ENCODE measurements at places on chromosomes 13 and 19.

DNA sequence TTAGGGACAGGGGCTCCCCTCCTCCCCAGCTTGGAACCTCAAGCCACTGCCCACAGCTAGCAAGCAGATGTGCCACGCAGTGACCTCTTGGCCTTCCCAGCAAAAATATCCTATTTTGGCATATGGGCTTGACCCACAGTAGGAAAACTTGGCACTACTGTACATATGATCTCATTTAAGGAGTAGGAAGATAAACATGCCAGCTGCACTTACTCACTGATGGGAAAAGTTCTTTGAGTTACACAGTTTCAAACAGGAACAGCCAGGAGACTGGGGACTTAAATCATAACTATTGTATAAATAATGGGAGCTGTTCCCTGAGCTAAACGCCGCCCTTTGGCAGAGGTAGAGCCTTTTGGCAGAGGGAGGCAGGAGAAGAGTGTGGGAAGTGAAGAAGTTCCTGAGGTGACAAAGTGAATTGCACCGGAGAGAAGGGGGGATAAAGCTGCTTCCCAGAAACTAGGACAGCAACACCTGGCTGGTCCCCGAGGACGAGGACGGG, 6.1 kb downstream of the SACS start:
- DNase-seq: no peak

- DNase-seq: no peak
These were observed 747.8 kb downstream of the EFNB2 start for GRCh38 chr13:105787632-105788031.

DNA sequence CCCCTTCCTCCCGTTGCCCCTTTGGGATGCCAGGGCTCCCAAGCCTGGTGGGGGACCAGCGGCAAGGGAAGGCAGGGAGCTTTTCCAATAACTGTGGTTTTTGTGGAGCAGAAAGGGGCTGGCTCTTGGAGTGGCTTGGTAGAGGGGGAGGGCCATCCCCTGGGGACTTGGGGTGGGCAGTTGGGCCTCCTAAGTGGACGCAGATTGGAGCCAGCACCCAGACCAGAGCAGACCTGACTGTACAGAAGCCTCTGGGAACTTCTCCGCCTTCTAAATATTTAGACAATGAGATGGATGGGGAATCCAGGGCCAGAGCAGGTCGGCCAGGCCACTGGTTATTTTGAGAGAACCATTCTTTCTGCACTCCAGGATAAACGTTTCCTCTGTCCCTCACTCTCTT, 4.2 kb downstream of the PTGIR start:
- no peak for DNase-seq

DNA sequence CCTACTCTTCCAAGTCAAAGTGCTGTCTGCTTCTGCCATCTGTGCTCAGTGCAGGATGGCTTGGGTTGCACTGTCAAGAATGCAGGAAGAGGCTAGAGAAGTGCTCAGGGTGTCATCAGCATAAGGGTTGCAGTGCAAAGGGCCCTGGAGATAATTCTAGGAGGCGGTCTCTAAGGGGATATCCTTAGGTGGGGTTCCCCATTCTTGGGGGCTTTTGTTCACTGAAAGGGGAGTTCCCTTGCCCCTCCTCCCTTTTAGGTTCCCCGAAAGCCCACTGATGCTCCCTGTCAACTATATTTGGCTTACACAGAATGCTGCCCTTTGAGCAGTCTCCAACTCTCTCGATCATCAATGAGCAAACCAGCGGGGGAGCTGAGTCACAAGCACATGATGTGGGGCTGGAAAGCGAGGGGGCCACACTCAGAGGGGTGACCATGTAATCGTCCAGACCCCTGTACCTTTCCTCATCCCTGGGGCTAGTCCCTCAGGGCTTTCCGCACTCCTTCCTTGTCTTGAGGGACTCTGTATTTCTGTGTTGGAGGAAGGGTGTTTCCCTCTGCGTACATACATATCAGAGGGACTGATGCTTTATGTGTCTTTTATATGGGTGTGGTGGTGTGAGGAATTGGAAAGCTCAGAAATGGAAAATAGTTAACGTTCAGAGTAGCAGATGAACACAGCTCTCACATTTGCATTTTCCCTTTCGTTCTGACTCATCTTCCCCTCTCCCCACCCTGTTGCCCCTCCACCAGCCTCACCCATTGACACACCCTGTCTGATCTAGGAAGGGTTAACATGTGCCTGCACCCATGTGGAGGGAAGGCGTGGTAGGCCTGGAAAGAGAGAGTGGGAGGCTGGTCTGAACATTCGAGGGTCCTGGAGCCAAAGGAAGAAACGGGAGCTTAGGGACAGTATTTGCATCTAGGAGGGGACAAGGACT, 6.7 kb downstream of the ZBTB32 start:
- DNase-seq: no peak

GRCh38 chr13:36850790-36851438, 31.9 kb downstream of the RFXAP start:
- peak; percentile 53 for DNase-seq

GRCh38 chr13:40292536-40292935, 373.9 kb downstream of the FOXO1 start:
- no peak for DNase-seq

DNA sequence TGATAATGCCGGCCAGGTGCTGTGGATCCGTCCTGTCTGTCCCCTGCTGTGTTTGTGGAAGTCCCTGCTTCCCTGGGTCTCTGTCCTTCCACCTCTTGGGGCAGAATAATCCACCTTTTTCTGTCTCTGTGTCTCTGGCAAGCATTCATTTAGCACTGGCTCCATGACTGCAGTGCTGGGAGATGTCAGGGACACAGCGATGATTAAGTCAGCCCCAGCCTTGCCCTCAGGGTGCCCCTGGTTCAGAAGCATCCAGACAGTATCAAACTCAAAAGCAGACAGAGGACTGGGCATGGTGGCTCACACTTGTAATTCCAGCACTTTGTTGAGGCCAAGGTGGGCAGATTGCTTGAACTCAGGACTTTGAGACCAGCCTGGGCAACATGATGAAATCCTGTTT, 1.5 kb downstream of the HIPK4 start:
- no peak for DNase-seq

DNA sequence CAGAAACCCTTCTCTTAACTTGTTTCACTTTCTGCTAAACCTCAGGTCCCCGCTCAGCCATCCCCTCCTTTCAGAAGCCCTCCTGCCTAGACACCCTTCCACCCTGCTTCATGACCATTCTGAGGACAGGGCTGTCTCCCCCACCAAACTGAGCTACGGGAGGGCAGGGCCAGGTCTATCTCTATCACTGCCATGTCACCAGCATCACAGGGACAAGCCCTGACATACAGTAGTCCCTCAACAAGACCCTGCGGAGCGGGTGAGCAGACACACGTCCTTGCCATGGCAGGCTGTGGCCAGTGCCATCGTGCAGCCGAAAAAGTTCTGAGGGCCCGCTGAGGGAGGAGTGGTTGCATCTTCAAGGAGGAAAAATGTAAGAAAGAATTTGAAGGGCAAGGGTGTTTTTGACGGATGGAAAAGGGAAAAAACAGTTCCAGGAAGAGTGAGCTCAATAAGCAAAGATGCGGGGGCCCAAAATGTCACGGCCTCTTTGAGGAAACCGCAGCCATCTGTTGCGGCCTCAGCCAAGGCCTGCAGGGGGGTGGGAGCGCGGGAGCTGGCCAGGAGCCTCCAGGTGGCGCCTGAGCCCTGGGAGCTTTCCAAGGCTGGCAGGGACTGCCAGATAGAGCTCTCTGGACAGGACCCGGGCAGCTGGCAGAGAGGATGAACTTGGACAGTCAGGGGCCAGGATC, 8.1 kb downstream of the PTGIR start:
- DNase-seq: peak; percentile 73

- no peak for DNase-seq
These were observed 48.0 kb downstream of the RFX2 start for GRCh38 chr19:6062274-6062673.

- no peak for DNase-seq
These were observed 16.7 kb upstream of the CRTC1 start for GRCh38 chr19:18666784-18667183.

DNA sequence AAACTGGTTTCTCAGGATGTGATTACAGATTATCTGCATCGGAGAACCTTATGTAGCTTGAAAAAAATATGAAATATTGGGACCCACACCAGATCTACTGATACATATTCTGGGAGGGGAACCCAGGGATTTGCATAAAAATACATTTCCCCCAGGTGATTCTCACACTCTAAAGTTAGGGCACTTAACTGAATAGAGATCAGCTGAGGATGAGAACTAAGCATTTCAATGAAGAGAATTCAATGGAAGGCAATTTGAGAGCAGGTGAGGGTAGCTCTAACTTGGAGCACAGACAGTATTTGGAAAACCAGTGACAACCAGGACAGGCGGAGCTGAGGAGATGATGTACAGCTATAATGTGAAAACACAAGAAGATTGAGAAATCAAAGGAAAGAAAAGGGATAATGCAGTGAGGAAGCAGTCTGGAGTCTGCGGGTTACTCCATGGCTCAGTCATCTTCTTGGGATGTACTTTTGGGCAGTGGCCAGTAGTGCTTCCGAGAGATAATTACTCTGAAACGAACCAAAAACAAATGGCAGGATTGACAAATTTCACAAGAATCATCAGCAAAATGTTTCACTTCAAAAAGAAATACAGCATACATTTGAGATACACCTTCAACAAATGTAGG, 6.1 kb upstream of the OXGR1 start:
- no peak for DNase-seq

GRCh38 chr13:113637262-113638160, 20.5 kb downstream of the ATP4B start:
- no peak for DNase-seq

DNA sequence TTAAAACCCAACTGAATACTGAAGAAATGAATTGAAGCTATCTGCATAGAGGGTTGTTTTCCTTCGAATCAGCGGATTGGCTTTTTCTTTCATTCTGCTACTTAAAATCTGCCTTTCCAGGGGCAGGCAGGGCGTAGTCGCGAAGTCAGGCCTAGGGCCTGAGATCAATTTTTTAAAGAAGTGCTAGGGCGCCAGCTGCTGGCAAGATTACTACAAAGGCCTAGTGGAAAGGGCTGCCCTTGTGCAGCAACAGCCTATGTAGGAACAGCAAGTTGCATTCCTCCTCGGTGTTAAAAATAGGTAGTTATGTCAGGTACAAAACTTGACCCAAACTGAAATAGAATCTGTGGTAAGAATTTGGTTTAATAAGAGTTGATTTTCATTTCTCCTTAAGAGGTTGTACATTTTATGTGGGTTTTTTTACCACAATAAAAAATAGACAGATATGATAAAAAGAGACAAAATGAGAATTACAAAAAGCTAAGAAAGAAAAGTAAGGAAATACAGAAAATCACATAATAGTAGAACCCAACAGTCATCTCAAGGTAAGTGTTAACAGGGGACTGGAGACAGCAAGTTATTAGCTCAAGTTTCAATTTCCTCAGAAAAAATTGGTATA, 9.5 kb upstream of the URAD start:
- peak; percentile 57 for DNase-seq

GRCh38 chr19:23286477-23286876, 36.3 kb upstream of the ZNF724 start:
- DNase-seq: no peak

DNA sequence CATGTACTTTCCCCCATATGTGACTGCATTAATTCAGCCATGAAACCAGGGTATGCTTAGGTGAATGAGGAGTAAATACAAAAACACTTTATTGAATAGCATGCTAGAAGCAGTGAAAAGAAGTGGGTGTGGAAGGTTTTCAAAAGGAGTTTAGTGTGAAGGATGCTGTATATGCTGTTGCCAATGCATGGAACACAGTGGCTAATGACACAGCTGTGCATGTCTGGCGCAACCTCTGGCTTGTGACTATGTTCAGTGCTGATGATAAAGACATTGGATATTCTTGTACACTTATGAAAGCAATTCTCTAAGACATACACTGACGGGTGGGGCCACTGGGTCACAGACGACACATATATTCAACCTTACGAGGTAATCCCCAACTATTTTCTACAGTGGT, 55.2 kb downstream of the SOX21 start:
- no peak for DNase-seq

DNA sequence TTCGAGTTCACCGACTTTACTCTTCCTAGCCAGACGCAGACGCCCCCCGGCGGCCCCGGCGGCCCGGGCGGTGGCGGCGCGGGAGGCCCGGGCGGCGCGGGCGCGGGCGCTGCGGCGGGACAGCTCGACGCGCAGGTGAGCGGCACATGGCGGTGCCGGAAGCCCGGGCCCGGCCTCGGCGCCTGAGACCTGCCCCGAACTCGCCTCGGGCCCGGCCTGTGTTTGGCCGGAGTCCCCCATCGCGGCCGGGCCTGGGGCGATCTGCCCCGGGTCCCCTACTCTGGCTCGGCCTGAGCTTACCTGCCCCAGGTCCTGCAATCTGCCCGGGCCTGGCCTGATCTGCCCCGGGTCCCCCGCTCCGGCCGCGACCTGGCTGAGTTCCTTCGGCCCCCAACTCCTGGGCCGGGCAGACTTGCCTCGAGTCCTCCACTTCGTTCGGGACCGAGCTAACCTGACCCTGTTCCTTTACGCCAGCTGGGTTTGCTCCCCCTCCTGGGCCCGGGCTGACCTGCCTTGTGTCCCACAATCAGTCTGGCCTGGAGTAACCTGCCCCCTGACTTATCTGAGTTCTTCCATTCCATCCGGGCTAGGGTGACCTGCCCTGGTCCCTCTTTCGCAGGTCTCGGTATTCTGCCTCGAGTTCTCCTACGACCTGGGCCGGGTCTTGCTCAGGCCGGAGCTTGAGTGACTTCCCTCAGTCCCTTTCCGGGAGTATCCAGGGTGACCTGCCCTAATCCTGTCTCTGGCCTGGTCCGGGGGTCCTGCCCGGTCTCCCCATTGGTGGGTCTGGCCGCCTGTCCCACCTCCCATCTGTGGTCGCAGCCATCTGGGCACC, 764 bp downstream of the UPF1 start:
- peak; percentile 37 for DNase-seq

GRCh38 chr19:33819880-33820781, 23.5 kb downstream of the KCTD15 start:
- peak; percentile 55 for DNase-seq

Measured in endothelial cell (in vitro differentiated cells).